CD4-positive, alpha-beta T cell treated with Interleukin-6 at 100 ng/mL for 8 hours (primary cell): ENCODE measurements at places on chromosomes 6 and 20.

GRCh38 chr6:89079511-89080234 lies 878 bp upstream of the PNRC1 start:
- DNase-seq: peak; percentile 61

DNA sequence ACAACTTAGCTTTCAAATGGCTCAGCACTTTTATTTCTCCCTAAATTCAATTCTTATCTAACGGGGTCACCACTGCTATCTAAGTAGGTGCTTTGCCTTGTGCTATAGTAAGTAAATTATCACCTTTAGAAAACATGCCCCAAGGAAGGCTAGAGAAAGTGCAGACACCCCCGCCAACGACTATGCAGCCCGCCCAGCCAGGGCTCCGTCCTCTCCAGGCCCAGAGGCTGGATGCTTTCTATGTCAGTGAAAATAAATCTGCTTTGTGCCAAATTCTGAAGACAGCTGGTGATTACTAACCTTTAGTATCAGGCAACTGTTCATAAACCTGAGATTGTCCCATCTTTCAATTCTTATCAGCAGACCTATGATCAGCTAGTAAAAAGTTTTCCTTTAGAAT lies 14.3 kb downstream of the KIAA0319 start:
- DNase-seq: no peak

- DNase-seq: no peak
Observed at GRCh38 chr6:96545882-96546281, 17.0 kb upstream of the FHL5 start.

DNA sequence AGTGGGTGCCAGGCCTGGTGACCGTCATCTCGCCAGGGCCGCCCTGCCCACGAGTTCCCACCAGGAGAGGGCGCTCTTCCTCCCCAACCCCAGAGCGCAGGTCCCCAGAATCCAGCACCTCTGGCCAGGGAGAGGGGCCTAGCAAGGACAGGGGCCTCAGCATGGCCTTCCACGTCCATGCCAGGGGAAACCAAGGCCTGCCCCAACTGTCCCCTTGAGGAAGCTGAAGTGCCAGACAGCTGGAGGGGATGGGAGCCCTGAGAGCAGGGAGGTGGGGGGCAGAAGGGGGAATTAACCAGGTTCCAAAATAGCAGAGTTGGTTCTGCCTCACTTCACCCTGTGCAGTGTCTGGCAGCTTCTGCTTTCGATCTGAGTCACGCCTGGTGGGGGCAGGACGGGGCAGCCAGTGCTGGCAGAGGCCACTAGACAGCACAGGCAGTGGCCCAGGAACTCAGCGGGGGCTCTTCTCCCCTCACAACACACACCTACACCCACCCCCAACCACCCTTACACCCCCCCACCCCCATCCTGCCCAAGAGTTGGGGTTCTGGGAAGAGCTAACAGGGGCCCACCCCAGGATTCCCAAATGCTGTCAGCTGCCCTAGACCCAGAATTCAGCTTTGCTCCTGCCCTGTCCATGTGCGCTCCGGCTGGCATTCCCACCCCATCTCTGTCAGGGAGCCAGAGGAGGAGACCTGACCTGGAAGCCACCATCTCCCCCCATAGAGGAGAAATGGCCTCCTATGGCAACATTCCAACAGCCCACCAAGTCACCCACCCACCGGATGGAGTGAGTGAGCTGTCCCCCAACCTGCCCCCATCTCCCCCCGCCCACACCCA lies 29.2 kb downstream of the TFEB start:
- DNase-seq: peak; percentile 31

DNA sequence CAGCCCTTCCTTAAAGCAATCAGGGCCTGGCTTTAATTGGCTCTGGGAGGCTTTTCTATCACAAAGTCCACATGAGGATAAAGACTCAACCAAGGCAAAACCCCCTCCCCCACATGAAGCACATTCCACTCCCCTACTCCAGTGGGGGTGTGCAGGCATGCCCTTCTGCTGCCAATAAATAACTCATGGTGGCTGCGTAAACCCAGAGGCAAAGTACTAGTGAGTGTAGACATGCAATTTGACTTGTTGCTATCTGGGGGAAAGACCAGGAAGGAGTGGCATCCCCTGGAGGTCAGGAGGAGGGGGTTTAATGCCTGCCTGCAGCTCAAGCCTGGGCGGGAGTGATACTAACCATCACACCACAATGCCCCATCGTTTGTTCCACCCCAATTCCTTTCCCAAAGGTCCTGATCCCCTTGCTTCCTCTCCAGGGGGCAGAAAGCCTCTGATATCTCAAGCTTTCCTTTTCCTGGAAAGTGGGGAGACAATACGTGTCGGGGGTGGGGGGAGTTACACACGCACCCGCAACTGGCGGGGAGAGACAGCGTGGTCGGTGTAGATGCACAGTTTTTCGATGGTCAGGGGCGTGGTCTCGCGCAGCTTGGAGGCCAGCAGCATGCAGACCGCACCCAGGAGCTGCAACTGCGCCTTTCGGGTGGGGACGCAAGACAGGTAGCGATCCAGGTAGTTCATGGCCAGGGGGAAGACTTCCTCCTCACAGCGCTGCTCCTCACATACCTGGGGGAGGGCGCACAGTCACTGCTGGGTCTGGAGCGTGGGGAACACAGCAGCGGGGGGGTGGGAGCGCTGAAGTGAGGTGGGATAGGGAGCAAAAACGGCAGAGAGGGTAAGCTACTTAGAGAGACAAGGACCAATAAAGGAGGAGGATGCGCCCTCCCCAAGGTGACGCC lies 1.5 kb downstream of the CCND3 start:
- no peak for DNase-seq

DNA sequence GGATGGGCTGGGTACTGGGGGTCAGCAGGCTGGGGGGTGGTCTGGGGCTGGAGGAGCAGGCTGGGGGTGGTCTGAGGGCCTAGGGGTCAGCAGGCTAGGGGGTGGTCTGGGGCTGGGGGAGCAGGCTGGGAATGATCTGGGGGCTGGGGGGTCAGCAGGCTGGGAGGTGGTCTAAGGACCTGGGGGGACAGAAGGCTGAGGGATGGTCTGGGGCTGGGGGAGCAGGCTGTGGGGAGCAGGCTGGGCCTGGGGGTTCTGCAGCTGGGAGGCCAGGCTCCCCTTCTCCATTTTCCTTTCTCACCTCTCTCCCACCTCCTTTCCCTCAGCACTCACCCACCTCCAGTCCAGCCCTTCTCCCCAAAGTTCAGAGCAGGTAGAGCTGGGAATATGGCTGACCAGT lies 114.2 kb downstream of the PSMB1 start:
- DNase-seq: no peak

DNA sequence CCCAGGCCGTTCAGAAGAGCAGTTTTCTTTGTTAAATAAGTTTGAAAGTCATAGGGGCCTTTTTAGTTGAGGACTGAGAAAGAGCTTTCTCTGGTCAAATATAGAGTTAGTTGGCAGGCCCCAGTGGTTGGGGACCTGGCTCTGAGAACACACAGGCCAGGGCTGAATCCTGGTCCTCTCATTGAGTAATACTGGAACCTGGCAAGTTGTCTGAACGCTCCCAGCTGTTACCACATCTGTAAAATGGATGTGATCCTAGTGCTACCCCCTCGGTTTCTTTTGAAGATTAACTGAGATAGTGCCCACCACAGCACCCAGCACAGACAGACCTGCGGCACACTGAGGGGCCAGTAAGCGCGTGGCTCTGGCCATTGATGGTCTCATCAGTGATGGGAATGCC lies 215.5 kb downstream of the ZDHHC14 start:
- DNase-seq: no peak

DNA sequence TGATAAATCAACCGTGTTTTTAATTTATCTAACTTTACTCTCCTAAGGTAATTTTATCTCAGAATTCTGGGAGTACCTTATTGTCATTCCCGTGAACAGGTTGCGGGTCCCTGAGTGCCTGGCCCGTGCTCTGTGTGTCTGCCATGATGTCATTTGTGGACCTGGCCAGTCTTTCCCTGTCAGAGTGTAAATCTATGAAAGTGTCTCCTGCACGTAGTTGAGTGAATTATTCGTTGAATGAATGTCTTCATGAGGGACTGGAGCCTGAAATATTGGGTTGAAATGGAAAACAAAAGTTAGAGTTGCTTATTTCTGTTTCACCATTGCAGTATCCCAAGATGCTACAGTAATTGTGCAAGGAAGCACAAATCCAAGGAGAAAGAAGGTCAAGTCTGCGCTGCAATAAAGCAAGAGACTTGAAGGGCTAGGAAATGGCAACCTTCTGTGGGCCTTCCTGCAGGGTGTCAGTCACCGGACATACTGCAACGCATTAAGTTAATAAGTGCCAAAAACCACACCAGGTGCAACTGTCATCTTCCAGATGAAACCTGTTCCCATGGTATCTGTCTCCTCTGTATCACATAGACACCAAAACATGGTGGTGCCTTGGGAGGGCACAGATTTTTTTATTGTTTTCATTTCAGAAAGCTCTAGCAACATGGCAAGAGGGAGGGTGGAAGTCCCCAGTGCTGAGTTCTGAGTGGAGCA lies 135.5 kb downstream of the ZDHHC14 start:
- no peak for DNase-seq

DNA sequence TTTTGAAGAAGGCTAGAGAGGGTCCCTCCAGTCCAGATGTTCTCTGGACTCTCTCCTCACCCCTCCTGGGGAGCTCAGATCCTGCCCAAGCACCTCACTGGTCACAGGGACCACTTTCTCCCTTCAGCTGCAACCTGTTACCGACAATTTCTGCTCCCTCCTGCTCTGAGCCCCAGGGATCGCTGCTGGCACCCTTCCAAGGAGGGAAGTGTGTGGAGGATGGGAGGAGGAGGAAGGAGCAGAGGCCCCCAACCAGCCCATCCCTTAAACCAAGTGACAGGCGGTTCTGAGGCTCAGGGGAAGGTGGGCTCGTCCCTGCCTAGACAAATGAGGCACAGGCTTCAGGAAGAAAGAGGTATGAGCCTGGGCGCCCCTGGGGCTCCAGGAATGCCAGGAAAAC lies 13.9 kb downstream of the PMEPA1 start:
- no peak for DNase-seq

DNA sequence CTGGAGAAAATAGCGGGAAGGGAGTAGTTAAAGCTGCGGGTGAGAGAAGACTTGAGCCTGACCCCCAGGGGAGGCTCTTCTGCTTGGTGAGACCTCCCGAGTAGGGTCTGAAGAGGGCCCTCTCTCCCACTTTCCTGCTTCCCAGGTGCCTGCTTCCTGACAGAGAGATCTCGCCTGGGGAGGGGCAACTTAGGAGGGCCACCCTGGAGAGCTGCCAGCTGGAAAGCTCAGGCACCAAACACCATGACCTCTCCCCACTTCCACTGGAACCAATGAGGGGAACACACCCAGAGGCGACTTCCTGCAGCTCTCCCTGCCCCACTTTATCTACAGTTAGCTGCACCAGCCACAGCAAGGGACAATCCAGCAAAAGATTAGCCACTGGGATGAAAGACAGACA lies 208.0 kb downstream of the TBXT start:
- no peak for DNase-seq

DNA sequence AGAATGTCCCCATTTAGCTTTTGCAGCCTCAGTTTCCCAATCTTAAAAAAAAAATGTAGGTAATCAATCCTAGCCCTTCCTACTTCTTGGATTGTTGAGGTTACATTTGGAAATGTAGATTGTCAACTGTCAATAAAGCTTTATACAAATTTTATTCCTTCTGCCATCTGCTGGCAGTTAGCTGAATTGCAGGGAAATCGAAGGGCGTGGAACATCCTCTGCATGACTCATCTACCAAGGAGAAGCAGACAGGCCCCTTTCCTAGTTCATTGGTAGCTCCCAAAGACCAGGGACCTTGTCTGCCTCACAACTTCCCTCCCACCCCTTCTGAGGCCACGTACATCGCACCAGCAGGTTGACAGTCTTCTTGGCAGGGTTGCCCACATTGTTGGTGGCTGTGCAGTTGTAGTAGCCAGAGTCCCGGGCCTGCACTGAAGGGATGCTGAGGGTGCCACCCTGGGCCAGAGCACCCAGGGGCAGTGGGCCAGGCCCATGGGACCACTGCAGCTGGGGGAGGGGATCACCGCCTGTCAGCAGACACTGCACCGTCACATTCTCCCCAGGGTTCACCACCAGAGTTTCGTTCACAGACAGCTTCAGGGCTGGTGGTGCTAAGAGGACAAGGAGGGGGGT lies 43.6 kb downstream of the MDGA1 start:
- peak; percentile 34 for DNase-seq

- DNase-seq: no peak
Observed at GRCh38 chr20:41367393-41367695, 726 bp upstream of the EMILIN3 start.

- no peak for DNase-seq
Observed at GRCh38 chr20:25471020-25471419, 63.5 kb downstream of the GINS1 start.

DNA sequence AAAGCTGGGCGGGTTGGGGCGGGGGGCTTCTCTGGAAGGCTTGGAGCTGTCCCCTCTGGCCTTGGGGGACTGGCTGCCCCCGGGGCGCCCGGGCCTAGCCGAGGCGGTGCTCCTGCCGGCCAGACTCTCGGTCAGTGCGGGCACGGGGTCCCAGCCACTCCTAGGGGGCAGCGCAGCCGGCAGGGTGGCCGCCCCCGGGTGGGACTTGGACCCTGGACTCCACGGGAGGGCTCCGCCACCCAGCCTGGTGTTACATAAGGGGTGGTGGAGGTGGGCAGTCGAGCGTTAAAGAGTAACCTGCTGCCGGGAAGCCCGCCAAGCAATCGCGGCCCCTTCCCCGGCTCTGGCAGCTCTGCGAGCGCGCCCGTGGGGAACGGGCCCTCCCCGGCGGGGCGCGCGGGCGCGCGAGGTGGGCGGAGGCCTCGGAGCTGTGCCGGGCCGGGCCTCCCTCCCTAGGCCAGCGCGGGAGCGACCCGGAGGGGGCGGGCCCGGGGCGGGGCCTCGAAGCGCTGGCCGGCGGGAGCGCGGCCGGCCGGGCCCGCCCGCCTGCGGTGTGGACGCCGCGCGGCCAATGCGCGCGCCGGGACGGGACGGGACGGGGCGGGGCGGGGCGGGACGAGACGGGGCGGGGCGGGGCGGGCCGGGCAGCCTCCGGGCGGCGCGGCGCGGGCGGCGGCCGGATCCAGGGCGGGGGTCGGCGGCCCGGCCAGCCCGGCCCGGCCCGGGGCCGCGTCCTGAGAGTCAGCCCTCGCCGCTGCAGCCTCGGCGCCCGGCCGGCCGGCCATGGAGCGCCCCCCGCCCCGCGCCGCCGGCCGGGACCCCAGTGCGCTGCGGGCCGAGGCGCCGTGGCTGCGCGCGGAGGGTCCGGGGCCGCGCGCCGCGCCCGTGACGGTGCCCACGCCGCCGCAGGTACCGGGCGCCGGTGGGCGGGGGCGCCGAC lies at the start of gene SLC2A4RG:
SLC2A4RG (plus strand) TSS at position 647 of the 940 bp plus-strand sequence; CDS start at position 784, 137 bp downstream.
- DNase-seq: peak; percentile 70

GRCh38 chr6:25137916-25138232 lies 141.3 kb upstream of the CARMIL1 start:
- DNase-seq: no peak

GRCh38 chr20:22901921-22902320 lies 133.2 kb upstream of the SSTR4 start:
- DNase-seq: no peak

- no peak for DNase-seq
Observed at GRCh38 chr6:112743323-112743722, 396.2 kb downstream of the RFPL4B start.

GRCh38 chr20:60206259-60206658 lies 248.0 kb downstream of the CDH26 start:
- DNase-seq: no peak

GRCh38 chr6:161418463-161418945 lies 144.6 kb upstream of the AGPAT4 start:
- DNase-seq: peak; percentile 24

GRCh38 chr20:25297141-25297905 lies 49.4 kb downstream of the PYGB start:
- DNase-seq: no peak
